Choroid plexus epithelial cell (primary cell): ENCODE measurements at places on chromosomes 12 and 14.

GRCh38 chr12:83335748-83336147 lies 649.0 kb downstream of the TMTC2 start:
- no peak for DNase-seq

GRCh38 chr14:20658246-20658645 lies 16.8 kb upstream of the OR6S1 start:
- no peak for DNase-seq

DNA sequence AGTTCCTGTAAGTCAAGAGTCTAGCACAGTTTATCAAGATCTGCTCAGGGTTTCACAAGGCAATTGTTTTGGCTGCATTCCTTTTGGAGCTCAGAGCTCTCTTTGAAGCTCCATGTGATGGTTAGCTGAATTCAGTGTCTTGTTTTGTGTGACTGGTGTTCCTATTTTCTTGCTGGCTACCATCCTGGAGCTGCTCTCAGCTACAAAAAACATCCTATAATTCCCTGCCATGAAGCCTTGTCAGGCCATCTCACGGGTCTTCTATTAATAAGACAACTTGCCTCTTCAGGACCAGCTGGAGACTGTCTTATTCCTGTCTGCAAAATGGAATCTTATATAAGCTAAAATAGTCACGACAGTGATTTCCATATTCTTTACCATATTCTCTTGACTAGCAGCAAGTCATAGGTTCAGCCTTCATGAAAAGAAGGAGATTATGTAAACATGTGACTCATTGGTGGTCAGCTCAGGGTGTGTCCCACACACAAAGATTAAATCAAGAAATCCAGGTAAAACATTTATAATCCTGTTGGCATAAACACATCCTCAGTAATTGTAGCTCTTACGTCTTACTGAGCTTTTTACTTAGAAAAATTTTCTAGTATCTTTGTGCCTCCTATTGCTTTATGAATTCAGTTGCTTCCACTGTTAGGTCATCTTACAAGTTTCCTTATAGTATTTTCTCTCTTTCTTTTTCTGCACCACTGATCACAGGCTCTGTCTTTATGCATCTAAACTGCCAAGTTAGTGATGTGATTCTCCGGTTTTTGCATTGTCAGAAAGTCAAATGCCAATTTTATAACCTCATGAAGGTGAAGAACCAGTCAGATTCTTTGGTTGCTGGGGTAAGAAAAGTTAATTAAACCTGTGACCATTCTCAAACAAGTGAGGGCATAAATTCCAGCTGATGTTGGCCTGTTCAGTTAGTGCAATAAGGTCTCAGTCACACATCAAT lies 378.5 kb upstream of the MGAT4C start:
- peak; percentile 2 for DNase-seq

- DNase-seq: no peak
Observed at GRCh38 chr12:130973109-130973508, 19.4 kb downstream of the ADGRD1 start.

DNA sequence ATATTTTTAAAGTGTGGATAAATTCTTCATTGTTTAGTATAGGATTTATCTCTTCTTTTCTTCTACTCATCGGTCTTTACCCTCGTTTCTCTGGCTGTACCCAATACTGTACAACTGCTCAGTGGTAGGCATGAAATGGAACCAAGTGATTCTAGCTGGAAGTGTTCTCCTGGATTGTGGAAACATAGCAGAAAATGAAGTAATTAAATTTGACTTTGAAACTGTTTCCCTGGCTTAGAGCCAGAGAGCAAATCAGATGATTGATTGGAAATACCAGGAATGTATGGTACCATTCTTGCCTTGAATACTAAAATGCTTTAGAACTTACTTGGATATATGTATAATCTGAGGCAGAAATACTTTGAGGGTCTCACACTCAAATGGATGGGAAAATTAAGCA lies 292.3 kb downstream of the ERC1 start:
- no peak for DNase-seq

DNA sequence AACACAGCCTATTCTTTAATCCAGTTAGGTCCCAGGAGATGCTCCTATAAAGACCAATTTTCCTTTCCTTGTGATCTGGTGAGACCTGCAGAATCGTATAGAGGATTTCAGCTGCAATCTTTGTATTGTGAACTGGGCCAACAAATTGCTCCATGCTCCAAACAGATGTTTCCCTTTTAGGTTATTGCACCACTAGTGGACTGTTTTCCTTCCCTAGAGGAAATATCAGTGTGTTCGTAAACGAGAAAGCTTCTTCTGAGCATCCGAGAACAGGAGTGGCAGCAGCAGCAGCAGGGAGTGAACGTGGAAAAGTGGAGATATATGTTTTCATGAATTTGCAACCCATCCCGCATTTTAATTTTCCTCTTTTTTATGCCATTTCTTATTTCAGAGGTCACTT lies 344.1 kb upstream of the PDE3A start:
- DNase-seq: peak; percentile 66

DNA sequence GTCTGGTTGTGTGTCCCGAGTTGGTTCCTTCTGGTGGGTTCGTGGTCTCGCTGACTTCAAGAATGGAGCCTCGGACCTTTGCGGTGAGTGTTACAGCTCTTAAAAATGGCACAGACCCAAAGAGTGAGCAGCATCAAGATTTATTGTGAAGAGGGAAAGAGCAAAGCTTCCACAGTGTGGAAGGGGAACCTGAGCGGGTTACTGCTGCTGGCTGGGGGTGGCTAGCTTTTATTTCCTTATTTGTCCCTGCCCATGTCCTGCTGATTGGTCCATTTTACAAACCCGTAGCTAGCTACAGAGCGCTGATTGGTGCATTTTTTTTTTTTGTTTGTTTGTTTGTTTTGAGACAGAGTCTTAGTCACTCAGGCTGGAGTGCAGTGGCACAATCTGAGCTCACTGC lies 29.3 kb downstream of the FGF6 start:
- no peak for DNase-seq
